Erythroblast (primary cell): ENCODE measurements at places on chromosomes 7 and 10.

GRCh38 chr10:22372917-22373316, 27.6 kb downstream of the SPAG6 start:
- no peak for DNase-seq

DNA sequence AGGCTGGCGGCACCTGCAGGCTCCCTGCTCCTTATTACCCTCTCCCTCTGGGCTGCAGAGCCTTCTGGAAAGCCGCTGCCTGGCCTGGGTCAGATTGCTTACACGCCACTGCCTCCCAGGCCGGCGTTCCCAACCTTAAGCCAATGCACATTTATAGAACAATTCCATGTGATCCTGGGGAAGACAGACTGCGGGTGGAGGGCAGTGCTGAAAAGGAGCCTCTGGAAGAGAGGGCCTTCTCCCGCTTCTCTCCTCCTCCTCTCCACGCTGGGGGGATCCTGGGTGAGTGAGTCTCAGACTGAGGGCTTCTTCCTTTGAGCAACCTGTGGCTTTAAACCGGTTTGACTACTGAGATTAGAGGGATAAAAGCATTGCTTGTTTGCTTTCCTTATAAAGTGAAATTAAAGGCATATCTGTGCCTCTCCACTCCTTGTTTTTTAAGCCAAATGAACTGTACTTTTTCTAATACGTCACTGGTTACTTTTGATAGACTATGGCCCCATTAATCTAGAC, 5.5 kb downstream of the TACC2 start:
- no peak for DNase-seq

DNA sequence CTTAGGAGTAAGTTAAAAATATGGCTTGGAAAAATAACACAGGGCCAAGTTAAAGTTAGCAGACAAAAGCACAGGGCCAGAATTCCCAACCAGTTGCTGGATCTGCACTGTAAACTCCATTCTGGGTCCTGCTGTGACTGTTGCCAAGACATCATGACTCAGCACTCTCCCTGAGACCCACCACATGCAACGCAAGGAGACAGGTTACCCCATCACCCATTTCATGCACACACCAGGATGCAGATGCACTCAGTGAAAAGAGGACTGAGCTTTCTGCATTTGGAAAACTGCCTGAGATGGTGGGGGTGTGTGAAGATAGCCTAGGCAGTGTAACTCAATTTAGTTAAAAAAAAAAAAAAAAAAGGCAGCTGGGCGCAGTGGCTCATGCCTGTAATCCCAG, 97.6 kb upstream of the ZNF438 start:
- DNase-seq, result no peak

DNA sequence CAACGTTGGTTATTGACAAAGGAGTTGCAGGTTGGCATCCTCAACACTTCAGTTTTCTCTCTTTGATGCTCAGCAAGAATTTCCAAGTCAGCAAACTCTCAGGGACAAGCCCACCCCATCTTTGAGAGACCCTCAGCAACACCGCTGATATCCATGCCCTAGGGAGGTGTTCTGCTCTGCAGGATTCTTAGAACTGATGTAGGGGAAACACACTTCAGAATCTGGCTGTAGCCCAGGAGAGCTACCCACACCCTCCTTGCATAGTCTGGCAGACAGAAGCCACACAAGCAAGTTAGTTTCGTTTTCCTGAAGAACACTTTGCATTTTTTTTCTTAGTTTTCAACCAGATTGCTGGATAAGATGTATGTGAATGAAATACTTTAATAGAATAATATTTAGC, 822 bp downstream of the SAMD9L start:
- peak; percentile 83 for DNase-seq

DNA sequence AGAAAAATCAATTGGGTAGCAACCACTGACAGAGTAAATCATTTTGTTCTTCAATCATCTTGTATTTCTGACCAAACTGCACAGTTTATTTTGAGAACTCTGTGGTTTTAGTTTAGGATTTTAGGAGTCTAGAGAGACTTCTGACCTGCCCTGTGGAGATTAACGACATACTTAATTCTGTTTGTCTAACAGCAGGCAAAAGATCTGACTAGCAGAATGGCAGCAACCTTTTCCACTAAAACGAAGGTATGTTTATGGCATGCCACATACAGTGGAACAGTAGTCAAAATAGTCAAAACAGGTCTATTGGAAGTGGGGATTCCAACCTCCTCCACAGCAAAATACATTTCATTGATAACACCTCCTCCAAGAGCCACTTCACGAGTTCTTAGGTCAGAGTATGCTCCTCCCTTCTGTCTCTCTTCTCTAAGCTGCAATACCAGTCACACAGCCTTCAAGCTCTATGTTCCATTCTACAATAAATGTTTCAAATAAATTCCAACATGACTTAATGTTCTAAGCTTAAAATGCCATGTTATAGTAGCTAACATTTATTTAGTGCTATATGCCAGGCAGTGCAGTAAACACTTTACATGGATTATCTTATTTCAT, 34.4 kb downstream of the NRCAM start:
- DNase-seq, result no peak

DNA sequence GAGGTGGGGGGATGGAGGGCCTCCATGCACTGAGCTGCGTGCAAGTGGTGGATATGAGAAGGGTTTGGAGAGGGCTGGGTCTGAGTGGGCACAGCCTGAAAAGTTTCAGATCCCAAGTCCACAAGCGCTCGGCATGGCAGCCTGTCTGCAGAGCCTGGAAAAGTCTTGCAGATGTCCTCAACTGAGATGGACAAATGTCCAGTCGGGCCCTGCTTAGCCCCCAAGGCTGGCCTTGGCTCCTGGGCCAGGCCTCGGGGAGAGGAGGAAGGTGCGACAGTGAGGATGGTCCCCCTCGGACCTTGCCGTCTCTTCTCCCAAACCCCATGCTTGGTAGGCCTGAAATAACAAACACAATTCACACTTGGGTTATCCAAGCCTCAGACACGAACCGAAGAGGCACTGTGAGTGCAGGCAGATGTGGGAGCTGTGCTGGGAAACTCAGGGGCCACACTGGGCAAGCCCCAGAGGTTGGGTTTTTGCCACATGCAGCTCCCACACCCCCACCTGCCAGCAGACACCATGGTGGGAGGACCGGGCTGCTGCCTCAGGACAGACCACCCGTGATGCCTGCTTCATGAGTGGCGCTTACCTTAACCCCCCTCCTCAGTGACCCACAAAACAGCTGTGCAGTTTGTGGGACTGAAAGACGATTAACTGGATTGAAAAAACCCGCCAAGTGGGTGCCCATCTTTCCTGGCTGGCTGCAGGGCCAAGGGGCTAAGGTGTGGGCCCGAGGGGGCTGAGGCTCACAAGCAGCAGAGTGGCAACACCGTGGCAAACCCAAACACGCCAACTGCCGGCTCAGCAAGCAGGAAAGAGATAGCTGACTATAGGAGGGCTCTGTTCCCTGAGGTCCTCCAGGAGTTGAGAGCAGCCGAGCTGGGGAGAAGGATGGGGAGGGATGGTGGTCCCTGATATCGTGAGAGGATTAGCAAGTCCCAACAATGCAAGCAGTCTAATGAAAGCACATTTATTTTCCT, 156.8 kb downstream of the RNF216 start:
- no peak for DNase-seq

- DNase-seq, result no peak
Observed at GRCh38 chr7:2541291-2542010, 13.9 kb downstream of the BRAT1 start.

DNA sequence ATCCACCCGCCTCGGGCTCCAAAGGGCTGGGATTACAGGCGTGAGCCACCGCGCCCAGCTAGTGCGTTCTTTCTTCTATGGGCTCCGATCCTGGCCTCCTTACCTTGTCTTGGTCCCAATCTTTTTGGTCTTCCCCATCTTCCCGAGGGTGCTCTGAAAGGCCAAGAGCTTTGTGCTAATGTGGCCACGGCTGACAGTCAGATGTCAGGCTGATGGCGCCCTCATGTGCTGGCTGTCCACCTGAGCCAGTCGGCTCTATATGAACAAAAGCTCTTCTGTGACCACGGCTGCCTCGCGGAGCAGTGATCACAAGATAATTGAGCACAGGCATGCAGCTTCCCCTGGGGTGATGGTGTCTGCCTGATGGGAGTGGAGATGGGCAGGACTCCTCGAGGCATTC, 11.0 kb upstream of the AHCYL2 start:
- peak; percentile 10 for DNase-seq

- no peak for DNase-seq
Observed at GRCh38 chr10:113957013-113957412, 86.7 kb upstream of the ADRB1 start.

GRCh38 chr7:155863721-155864151, 51.5 kb upstream of the SHH start:
- DNase-seq, result no peak

- no peak for DNase-seq
Observed at GRCh38 chr10:77867124-77867719, 59.3 kb downstream of the DLG5 start.

- no peak for DNase-seq
Observed at GRCh38 chr10:78066728-78067430, 33.2 kb downstream of the RPS24 start.

GRCh38 chr7:131190146-131190545, 137.5 kb upstream of the MKLN1 start:
- DNase-seq, result no peak

GRCh38 chr7:34080513-34080912, 175.2 kb downstream of the BMPER start:
- DNase-seq, result no peak

GRCh38 chr7:117623606-117624005, 143.8 kb downstream of the CFTR start:
- DNase-seq, result no peak

DNA sequence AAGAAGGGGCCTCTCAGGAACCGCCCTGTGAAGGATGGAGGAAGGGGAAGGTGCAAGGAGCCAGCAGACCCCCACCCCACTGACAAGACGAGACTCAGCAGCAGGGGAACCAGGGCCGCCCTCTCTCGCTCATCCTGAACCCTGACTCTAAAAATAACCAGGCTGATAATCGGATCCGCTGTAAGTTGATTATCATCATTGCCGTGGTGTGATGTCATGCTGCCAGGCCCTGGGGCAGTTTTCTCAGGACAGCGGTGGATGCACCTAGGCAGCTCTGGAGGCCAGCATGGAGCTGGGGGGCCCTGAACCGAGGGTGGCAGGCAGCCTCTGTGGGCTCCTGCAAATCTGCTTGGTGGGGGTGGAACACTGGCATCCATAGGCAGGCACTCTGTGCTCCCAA, 7.9 kb downstream of the RET start:
- no peak for DNase-seq

DNA sequence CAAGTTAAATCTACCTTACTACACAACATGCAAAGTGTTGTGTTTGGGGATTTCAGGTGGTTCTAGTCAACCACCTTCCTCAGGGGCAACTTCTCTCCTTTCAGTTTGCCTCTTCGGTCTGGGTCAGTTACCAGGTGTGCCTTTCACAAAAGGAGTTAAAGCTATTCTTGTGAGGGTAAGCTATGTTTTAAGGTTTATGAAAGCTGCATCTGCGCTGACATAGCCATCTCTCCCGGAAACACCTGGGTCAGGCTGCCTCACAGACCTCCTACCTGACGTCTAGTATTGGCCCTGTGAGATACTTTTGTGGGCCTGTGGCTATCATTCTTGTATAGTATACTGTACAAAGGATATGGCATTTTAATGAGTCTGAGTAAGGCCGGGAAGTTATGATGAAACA, 67.7 kb upstream of the ITGA8 start:
- no peak for DNase-seq

DNA sequence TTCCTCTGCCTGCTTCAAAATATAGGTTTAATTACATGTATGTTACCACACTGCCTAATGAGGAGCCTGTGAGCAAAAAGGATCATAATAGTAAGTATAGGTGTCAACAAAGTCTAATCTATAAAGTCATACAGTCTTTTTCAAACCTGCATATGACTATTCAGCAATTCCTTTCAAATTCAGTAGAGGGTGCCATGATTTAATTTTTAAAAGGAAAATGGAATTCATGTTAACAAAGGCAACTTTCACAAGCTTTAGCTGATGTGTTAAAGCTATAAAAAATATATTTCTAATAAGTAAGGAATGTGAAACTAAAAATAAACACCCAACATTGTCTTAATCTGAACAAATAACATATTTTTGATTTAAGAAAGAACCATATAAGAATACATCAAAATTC, 52.1 kb downstream of the MPP7 start:
- no peak for DNase-seq

DNA sequence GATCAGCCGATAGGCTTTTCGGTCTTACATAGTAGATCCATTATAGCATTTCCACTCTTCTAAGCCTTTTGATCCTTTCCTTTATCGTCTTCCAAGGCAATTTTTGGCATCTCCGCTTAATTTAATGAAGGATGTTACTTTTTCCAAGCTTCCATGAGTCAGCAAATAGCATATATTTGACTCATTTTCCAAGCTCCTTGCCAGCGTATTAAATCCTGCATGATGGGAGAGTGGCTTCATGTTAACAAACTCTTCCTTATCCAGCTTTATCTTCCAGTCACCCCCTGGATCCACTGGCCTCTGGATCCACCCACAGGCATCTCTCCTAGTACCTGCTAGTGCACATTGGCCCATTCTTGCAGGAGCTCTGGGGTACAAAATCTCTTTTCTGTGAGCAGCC, 13.0 kb downstream of the OR9A2 start:
- DNase-seq, result no peak

DNA sequence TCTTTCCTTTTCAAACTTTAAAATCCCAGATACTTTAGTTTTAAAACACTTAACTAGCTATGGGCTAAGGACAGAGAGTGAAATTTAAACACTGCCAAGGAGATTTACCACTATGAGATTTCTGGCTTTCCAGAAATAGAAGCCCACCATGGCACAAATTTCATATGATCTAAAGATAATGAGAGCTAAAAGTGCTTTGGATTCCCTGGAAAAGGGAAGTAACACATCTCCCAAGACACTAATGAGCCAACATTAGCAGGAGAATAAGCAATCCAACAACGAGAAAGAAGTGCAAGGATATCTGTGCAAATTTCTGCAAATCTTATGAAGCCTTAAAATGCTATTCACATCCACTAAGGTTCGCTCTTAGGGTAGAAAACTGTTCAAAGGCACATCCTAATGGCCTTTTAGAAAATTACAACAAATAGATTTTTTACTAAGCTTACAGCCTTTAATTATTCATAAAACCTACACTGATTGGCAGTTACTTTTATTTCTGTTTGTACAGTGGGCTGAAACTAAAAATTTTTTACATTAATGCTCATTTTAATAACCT, 100.3 kb downstream of the RAPGEF5 start:
- no peak for DNase-seq

GRCh38 chr7:471866-472639, 47.6 kb downstream of the PDGFA start:
- no peak for DNase-seq

DNA sequence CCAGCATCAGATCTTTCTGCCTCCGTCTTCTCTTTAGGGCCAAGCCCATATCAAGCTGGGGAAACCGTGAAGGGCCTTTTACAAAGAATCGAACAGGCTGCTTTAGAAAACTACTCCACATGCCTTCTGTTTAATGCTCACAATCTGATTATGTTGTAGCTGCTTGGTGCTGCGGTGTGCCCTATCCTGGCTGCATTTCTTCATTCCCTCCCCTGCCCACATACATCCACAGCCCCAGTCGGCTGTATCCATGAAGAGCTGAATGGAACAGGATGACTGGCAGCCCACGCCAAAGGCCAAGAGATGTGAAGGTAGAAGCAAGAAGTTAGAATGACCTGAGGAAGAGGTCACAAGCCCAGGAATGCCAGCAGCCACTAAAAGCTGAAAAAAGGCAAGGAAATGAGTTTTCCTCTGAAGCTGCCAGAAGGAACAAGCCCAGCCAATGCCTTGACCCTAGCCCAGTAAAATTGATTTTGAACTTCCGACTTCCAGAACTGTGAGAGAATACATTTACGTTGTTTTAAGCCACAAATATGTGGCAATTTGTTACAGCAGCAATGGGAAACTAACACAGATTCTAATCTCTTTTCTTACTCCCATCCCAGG, 22.2 kb downstream of the TAS2R41 start:
- no peak for DNase-seq
